Smooth muscle cell of the brain vasculature (primary cell): ENCODE measurements at places on chromosomes 11 and 22.

DNA sequence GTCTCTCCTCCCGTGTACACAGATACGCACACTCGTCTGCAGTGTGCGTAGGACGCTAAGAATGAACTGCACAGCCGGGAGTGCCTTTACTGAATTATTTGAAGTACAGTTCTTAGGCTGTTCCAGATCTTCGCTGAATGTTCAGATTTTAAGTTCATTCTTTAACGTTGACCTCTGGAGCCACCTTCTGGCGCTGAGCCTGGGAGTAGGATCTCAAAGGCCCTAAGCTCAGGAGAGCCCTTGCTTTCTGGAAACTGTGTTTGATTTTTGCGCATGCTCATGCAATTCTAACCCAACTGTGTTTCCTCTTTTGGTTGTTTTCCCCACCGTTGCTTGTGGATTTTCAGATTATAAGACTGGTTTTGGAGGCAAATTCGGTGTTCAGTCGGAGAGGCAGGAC is 22.8 kb downstream of the CTTN start:
- no peak for DNase-seq

DNA sequence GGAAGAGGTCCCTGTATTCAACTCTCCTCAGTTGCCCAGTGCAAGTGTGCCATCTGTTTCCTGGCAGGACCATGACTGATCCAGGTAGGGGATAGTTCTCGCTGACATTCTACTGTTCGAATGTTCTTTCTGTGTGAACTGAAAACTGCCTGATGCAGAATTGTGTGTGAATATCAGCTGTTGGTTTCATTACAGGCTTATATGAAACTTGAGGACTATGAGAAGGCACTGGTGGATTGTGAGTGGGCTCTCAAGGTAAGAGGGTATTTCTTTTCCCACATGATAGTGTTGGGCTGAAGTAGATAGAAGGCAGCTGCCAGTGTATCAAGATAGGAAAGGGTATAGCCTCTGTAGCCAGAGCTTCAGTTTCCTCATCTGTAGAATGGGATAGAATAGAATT is 15.3 kb downstream of the TTC12 start:
- DNase-seq = no peak

DNA sequence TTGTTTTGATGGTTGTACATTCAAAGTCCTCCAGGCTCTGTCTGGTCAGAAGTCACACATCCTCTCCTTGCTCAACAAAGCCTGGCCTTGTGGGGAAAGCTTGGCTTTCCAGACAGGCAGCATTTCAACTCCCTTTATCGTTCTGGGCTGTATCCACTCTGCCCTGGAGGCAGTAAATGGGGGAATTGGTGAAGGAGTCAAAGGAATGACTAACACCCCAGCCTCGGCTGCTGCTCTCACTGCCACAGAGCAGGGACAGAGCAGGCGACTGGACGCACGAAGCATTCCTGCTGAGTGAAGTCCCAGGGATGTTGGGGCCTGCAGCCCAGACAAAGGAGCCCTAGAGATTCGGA is 52.8 kb downstream of the WNT11 start:
- DNase-seq = no peak

- no peak for DNase-seq
Observed at GRCh38 chr11:78145511-78146025, 6.1 kb upstream of the ALG8 start.

- no peak for DNase-seq
Observed at GRCh38 chr11:64516226-64516625, 74.8 kb upstream of the SLC22A12 start.

DNA sequence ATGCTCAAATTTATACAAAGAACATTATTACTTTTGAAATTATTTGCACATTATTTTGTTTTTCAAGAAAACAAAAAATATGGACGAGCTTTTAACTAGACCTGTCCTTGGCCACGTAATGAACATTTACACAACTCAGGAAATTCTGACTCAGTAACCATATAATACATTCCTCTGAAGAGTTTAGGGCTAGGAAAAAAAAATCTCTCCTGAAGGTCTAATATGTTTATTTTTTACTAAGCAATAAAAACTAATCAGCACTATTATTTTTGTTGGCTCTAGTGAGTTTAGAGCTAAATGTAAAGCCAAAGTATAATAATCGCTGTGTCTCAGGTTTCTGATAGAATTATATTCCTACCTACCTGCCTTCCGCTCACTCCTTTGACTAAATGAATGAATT is 187.5 kb downstream of the SWAP70 start:
- no peak for DNase-seq

DNA sequence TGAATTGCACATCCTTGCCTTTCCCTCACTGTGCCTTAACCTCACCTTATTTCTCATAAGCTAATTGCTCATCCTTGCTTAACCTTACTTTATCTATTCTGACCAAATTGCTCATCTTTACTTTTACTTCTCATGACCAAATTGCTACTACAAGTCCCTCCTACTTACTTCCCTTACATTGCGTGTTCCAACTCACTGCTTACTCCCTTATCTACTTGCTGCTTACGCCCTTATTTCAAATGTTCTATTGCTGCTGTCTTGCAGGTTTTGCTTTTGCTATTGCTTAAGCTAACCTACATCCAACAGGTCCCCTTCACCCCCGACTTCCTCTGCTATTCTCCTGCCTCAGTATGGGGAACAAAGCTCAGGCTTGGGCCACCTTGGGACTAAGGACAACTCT is 8.0 kb downstream of the OR8B2 start:
- DNase-seq = no peak

DNA sequence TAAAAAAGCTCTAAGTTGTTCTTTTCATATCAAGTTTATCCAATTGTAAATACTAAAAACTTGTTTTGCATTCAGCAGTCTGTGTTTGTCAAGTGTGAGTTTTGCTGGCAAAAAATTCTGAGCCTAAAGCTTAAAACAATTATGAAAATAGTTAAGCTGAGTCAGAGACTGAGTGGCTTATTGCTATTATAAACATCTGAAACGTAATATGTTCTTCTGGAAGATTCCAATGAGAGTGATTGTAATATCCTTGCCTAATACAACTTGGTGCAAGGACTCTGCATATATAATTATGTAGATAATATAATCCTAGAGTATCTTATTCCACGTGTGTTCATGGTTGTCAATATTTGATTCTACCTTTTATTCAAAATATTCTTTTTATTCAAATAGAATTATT is 14.1 kb upstream of the NUP50 start:
- DNase-seq = no peak

- peak; percentile 95 for DNase-seq
Observed at GRCh38 chr11:123083623-123084029, 21.7 kb upstream of the HSPA8 start.

GRCh38 chr11:80849253-80849652 is 1408.4 kb upstream of the TENM4 start:
- DNase-seq = no peak

GRCh38 chr22:22720201-22720723 is 75.8 kb downstream of the GGTLC2 start:
- no peak for DNase-seq

- no peak for DNase-seq
Observed at GRCh38 chr11:34840736-34841386, 75.3 kb downstream of the APIP start.

GRCh38 chr11:112150517-112150916 is 13.4 kb downstream of the IL18 start:
- no peak for DNase-seq

DNA sequence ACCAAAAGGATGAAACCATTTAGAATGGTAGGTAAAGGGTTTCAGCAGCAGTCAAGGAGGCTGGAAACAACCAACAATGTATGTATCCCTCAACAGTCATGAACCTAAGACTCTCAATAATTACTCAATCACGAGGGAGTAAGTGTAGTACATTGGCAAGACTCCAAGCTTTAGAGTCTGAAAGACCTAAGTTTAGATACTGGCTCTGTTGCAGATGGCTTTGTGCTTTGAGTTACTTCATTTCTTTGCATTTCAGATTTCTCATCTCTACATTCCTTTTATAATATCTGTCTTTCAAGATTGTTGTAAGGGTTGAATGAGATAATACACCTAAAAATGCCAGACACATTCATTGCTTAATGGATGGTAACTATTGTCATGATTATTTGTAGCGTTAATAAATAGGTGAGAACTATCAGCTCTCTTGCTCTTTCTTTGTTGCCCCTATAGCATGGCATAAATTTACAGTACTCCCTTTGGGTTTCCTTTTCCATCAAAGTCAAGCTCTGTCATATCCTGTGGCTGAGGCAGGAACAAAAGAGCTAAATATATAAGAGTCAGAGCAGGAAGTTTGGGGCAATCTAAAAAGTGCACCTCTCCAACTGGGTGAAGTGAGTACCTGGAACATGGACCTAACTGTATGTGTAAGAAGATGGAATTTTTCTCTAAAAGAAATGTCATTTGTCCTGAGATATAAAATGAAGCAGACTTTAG is 228.2 kb upstream of the ZC3H12C start:
- no peak for DNase-seq

GRCh38 chr11:130049328-130049771 is 20.3 kb upstream of the APLP2 start:
- DNase-seq = no peak

- no peak for DNase-seq
Observed at GRCh38 chr11:113496026-113496651, 20.9 kb upstream of the DRD2 start.

GRCh38 chr11:124732230-124732629 is 7.5 kb upstream of the NRGN start:
- no peak for DNase-seq

GRCh38 chr11:76007166-76007565 is 192.2 kb downstream of the UVRAG start:
- DNase-seq = no peak

DNA sequence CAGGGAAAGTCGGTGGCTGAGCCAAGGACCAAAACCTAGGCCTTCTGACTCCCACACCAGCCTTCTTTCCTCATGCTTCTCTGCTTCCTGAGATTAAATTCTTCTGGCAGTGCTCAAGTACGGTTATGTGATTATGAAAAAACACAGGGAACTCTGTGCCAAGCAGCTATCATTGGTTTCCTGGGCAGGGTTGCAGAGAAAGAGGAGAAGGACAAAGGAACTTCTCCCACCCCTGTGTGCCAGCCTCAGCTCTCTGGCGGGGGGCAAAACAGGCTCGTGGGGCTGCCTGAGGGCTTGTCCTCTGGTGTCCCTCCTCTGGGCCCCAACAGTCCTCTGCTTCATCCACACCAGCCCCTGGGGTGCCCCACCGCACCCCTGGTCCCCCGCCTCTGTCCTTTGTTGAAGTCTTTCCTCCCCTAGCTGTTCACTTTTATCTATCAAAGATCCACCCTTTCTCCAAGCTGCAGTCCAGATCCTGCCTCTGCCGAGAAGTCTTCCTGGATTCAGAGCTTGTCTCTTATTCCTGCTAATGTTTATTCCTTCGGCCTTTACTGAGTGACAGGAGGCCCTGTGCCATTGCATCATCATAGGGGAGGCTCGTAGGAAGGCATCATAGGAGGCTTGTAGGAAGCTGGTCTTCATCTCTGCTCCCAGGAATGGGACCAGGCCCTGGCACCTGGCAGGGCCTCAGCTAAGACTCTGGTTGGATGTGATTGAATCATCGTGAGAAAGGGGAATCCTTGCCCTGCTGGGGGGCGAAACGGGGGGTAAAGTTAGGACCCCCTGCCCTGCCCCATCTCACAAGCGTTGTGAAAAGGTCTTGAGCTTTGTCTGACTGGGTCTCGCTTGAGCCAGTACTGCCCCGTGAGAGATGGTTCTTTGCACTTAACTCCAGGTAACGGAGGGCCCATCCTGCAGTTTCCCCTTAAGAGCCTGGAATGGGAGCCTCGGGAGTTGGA is 11.5 kb upstream of the FTH1 start:
- DNase-seq = no peak

DNA sequence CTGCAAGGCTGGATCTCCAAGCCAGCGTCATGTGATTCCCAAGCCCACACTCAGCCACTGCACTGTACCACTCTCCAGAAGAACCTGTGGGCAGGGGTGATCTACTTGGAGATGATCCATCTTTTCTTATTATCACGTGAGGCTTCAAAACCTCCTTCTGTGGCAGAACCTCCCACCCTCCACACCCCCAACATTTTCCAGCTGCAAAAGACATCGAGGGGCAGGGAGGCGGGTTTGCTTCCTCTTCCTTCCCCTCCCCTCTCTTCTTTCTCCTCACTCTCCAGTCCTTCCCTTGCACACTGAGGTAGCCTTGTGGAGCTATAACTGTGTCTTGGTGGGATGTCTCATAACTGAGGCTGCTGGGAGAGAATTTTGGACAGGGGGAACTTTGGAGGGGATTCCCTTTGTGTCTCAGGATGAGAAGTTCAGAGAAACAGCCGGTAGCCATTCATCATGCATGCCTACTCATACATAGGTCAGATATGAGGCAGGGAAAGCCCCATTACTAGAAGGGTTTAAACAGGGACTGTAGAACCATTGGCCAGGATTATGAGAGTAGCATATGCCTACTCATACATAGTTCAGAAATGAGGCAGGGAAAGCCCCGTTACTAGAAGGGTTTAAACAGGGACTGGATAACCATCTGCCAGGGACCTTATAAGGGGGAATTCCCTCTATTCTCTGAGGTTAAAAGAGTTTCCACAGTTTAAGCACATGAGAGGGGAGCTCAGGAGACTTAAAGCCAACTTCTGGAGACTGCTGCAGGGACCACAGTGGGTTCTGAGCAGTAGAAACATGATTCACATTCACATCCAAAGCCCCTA is 420.7 kb upstream of the CADM1 start:
- no peak for DNase-seq

GRCh38 chr22:44211946-44212930 is 31.5 kb downstream of the PARVG start:
- no peak for DNase-seq

DNA sequence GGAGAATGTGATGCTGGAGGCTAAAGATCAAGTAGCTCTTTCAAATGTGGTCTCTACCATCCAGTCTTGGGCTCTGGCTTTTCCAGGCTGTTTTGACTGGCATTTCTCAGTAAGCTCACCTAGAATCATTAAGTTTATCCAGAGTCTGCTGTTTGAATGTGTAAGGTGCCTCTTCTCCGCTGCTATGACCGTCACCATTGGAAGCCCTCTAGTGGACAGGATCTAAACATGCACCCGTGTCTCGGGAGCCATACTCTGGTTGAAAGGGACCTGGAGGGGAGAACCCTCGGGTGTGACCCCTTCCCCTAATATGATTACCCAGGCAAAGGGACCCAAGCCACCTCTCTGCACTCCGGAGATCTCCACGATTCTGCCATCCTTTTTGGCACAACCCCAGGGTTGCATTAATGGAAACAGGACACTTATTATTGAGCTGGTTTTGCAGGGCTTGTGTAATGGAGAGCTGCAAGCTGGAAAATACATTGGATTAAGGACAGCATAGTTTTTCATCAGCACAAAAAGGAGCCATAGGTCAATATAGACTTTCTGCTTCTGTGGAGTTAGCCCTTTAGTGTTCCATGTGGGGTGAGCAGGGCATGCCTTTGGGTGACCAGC is 191.0 kb upstream of the LARGE1 start:
- DNase-seq = no peak

DNA sequence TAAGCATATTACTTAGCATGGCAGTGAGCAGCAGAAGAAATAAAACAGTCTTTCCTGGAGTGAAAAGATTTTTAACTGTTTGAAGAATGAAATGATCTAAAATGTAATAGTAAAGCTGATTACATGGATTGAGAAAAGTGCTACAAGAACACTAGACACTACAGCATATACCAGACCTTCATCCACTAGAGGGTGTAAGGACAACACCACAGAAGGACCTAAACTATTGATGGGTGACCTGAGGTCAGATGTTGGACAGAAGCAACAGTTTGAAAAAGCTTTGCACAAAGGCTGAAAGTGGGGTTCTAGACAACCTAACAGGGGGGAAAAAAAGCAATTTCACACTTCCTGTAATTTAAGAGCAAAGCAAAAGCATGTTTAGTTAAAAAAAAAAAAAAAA is 97.7 kb downstream of the RBFOX2 start:
- peak; percentile 58 for DNase-seq
